ENCODE measurements at places on chromosomes 2 and 18.
A peak's percentile ranks its signal among the peaks of the same experiment; 100 is the strongest.

DNA sequence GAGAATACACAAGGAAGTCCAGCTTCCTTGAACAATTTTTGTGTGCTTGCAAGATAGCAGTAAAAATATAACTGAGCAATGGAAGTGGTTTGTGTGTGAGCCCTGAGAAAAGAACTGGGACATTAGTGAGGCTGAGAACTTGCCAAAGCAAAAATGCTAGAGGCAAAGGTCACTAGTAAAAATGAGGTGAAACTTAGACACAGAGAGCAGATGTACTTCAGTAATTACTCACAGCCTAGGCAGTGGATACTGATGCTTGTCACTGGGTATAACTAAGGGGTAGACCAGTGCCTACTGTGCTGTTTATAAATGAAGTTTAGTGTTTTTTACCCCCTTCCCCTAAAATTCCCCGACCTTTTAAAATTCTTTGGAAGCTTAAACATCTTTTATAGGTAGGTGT, 450.1 kb downstream of the LPIN1 start:
- no peak for DNase-seq

GRCh38 chr2:218860950-218861381, 1.4 kb downstream of the WNT6 start:
- DNase-seq, result peak; percentile 99

DNA sequence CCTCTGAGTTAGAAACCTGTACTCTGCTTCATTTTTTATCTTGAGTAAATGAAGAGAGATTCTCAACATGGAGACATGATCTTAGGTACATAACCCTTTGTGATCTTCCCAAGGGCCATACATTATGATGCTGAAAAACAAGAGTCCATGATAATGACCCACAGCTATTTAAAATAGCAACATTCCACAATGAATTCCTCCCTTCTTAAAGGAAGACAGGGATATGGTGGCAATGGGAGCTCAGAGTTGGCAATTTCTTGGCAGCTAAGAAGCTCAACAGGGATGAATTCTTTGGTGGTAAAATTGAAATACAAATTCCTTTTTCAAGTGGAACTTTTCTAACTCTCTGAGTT, 638.5 kb downstream of the CNTNAP5 start:
- DNase-seq, result no peak

DNA sequence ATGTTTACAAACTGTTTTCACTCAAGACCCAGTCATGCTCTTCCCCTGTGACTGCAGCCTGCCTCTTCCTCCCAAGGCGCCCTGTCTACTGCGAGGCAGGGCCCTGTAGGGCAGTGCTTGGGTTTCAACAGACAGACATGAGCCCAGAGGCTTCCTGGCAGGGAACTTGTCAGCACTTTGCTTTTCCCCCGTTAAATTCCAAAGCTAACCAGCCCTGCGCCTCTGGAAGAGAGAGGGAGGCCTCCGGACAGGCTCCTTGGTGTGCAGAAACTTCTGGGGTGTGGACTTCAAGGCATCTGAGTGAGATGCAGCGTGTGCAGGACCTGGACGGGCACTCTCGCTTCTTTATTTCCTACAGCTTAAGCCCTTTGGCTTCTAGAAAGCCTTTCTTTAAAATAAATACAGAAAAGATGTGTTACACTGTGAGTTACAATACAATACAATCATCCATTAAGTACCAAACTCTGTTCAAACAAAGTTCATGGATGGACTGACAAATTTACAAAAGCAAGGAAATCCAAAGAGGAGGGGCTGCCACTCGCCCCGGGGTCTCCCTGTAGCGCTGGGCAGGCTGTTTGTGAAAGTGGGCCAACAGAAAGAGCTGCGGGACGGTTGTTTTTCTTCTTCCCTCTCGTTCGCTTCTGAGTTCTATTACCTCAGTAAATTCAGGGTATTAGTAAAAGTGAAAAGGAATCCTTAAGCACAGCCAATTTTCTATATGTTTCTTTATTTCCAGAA, 8.8 kb upstream of the ZNF516 start:
- DNase-seq, result no peak

All from NCI-H82 (cell line).